MG63 (cell line): ENCODE measurements at places on chromosomes 2 and 18.

DNA sequence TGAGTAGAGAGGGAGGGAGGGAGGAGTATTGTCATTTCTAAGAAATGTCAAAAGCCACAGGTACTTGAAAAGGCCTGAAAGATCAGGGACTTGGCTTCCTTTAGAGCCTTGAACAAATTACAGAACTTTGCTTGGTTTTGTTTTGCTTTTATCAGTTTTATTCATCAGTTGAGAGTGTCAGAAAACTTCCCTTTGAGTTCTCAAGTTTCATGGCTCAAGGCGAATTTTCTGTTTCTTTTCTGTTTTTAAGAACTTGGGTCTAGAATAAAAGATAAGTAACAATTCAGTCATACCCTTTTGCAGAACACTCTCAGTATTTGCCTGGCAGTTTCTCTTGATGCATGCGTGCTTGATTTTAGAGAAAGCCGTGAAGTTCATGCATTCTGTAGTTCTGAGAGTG lies 531.9 kb downstream of the PARD3B start:
- DNase-seq, result no peak

GRCh38 chr2:198008230-198008629 lies 203.8 kb downstream of the PLCL1 start:
- DNase-seq, result no peak

DNA sequence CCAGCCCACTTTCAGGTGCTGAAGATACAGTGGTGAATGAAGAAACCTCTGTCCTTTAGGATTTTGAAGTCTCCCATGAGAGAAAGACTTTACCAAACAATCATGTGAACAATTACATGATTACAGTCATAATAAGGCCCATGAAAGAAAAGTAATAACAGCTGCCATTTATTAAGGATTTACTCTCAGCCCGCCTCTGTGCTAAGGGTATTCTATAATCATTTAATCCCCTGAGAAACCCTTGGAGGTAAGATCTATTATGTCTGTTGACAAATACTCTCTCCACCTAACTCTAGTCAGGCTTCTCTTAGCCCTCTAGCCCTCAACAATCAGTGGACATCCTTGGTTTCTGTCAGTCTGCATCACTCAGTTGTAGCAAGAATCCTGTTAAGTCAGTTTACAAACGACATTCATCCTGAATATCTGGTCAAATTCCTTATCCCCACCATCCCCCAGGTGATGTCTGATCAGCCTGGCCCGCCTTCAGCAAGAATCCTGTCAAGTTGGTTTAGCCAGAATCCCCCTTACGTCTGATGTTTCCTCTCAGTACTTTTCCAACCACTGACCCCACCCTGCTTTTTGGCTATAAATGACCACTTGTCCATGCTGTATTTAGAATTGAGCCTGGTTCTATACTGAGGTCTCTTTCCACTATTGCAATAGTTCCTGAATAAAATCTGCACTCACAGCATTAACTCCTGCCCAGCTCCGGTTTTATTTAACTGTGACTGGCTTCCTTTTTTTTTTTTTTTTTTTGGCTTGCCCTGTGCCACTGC lies 12.2 kb upstream of the SOCS6 start:
- DNase-seq, result no peak

DNA sequence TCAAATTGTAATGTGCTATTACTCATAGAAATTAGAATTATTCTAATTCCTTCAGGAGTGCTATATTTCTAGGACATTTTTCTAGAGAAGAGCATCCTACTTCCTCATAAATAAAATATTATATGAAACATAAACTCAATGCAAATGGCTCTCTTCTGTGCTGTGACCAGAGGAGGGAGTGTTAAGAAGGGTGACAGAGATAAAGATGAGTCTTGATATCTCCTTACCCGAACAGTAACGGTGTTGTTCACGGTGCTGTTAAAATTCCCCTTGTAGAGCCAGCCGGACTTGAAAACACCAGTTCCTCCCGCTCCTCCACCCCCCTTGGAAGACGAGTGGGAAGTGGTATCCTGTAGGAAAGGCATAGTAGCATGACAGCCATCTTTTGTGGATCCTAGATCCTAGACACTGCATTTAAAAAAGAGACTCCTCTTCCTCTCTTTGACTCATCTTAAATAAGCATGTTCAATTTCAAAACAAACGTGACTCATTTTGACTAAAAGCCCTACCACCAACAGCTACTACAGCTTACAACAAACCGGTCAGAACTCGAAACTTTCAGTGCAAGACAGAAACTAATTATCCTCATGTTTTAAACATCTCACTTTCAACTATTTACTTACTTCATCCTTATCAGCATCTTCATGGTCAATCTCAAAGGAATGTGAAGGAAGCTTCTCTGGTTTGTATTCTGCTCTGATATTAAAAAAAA lies 156.3 kb downstream of the DOCK10 start:
- DNase-seq, result no peak

GRCh38 chr2:45332094-45332493 lies 279.0 kb downstream of the SRBD1 start:
- DNase-seq, result no peak

- DNase-seq, result no peak
These were observed 3.4 kb upstream of the PLCL1 start for GRCh38 chr2:197801033-197801432.

GRCh38 chr2:57080035-57080434 lies 896.2 kb downstream of the CCDC85A start:
- DNase-seq, result no peak

GRCh38 chr2:100359576-100359975 lies 37.3 kb upstream of the LONRF2 start:
- DNase-seq, result no peak

DNA sequence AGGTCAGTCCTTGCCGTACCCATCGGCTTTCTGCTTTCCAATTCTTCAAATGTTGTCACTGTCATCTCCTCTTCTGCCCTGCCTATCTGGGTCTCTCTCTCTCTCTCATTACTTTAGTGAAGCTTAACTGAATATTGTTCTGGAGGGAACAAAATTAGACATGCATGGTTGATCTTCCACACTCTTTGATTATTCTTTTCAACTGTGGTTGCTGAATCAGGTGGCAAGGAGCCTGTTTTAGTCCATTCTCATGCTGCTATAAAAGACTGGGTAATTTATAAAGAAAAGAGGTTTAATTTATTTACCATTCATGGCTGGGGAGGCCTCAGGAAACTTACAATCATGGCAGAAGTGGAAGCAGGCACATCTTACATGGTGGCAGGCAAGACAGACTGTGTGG lies 157.9 kb downstream of the ARL4C start:
- no peak for DNase-seq

DNA sequence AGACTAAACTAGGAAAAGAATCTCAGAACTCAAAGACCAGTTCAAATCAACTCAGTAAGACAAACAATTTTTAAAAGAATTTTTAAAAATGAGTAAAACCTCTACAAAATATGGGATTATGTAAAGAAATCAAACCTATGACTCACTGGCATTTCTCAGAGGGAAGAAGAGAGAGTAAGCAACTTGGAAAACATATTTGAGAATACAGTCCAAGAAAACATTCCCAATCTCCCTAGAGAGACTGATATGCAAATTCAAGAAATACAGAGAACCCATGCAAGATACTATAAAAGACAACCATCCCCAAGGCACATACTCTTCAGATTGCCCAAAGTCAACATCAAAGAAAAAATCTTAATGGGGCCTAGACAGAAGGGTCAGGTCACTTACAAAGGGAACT lies 162.7 kb downstream of the WDPCP start:
- no peak for DNase-seq

DNA sequence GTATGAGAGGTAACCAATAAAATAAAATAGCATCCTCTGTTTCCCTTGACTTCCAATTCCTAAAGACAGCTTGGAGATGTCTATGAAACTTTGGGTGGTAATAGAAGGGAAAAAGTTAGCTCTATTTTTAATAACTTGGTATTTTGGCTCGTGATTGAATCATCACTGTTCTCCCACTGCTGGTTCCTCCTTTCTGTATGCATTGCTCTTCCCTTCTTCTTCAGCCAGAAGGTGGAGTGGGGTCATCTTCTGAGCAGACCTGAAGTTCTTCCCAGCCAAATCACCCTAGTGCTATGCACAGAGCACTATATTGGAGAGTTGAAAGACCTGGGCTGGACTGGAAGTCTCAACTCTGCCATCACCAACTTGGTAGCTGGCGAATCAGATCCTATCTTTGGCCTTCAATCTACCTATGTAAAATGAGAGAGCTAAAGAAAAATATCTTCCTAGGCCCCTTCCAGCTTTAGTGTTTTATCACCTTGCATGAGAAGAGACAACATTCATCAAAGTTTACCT lies 54.1 kb downstream of the CPO start:
- no peak for DNase-seq

- DNase-seq, result no peak
These were observed 673 bp upstream of the SMCHD1 start for GRCh38 chr18:2654928-2655177.

GRCh38 chr2:174781996-174782395 lies 17.7 kb upstream of the CHRNA1 start:
- no peak for DNase-seq

GRCh38 chr18:78525366-78526111 lies 454.1 kb upstream of the SALL3 start:
- no peak for DNase-seq

DNA sequence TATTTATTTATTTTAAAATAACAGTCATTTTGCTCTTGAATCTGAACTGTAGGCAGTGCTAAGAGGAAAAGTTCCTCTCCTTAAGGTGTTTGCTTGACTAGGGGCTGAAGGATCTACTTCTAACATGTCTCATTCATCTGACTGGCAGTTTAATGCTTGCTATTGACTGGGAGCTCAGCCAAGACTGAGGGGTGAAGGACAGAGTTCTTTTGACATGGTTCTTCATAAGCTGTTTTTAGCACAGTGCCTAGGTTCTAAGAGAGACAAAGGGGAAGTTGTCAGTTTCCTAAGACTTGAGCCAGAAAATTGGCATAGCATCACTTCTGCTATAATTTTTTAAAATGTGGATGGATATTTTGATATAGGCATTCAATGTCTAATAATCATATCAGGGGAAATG lies 73.0 kb downstream of the COMMD1 start:
- no peak for DNase-seq

DNA sequence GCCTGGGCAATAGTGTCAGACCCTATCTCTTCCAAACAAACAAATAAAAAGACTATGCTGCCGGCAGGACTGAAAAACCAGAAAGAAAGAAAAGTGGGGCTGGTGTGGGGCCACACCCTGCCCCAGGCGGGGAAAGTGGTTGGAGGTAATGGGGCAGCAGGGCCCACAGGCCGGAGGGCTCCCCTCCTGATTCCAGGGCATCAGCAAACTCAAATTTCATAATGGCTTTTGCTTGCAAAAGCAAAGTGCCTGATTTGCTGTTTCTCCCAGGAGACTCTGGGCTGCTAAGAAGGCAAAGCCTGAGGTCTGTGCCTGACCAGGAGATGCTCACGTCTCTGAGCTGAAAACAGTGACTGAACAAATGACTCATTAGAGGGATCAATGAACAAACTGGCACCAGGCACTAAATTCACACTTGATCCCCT lies 121.9 kb downstream of the HDAC4 start:
- DNase-seq, result peak; percentile 64

- DNase-seq, result peak; percentile 40
These were observed 134.7 kb downstream of the TPGS2 start for GRCh38 chr18:36693931-36694620.

- DNase-seq, result no peak
These were observed 59.4 kb upstream of the UPP2 start for GRCh38 chr2:158042245-158042644.

- DNase-seq, result peak; percentile 56
These were observed 20.8 kb downstream of the CRIM1 start for GRCh38 chr2:36376319-36376765.

- no peak for DNase-seq
These were observed 166.0 kb downstream of the EHBP1 start for GRCh38 chr2:62871506-62871905.

- peak; percentile 45 for DNase-seq
These were observed 479 bp downstream of the RAB11FIP5 start for GRCh38 chr2:73112026-73112912.

DNA sequence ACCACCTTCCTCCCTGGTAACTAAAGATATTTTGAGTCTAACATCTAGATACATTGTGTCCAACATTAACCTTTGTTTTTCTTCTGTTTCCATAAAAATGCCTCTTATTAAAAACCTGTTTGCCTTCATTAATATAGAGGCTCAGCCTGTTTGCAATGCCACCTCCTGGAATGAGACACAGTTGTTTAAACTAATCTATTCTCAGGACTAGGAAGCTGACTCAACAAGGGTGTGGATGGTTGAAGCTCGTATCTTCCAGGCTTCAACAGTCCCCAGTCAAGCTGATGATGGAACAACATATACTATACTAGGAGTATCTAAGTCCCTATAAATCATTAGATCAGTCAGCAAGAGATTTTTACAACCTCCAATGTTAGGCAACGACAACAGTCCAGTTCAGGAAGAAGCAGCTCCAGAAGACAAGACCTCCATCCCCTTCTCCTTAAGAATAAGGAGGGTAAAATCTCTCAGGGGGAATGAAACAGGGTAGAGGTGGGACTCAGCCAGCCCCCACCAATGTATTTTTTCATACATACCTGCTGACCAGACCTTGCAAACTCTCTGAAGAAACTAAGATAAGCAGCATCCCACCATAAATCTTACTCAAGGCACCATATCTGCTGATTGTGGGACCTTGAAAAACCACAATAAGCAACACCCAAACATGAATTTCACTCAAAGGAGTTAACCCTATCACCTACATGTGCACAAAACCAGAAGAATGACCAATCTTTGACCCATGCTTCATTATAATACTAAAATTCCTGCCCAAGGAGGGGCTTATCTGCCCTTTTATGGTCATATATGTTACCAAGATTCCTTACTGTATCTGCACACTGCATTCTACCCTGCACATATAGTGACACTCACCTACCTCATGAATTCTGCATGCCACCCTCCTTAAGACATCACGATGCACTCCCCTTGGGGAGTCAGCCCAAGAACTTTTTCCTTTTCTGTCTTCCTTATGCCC lies 21.4 kb downstream of the ZNF24 start:
- no peak for DNase-seq

- DNase-seq, result no peak
These were observed 141.0 kb downstream of the GLI2 start for GRCh38 chr2:120876526-120877280.

GRCh38 chr18:8626414-8627106 lies 17.3 kb downstream of the RAB12 start:
- no peak for DNase-seq

- DNase-seq, result no peak
These were observed 22.8 kb downstream of the NPC1 start for GRCh38 chr18:23563377-23564043.

DNA sequence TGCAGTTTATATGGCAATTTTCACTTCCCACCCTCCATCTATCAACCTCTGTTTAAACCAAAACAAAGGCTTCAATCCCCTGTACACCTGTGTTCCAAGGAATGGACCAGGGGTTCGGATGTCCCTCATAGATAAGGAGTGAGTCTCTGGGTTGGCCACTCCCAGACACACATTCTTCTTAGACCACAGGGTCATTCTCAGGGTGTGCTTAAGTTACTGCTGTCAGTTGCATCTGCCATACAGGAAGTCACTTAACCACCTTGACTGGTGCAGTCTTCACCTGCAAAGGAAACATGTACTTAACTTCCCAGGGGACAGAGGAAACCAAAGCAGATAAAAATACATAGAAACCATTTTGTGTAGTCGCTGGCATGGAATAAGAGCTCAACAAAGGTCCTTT lies 151.0 kb upstream of the NDUFV2 start:
- DNase-seq, result no peak

- no peak for DNase-seq
These were observed 138.8 kb upstream of the ID2 start for GRCh38 chr2:8543060-8543382.

GRCh38 chr2:172412984-172413492 lies 14.3 kb upstream of the ITGA6 start:
- no peak for DNase-seq
